ENCODE measurements at places on chromosomes 13 and 19.

DNA sequence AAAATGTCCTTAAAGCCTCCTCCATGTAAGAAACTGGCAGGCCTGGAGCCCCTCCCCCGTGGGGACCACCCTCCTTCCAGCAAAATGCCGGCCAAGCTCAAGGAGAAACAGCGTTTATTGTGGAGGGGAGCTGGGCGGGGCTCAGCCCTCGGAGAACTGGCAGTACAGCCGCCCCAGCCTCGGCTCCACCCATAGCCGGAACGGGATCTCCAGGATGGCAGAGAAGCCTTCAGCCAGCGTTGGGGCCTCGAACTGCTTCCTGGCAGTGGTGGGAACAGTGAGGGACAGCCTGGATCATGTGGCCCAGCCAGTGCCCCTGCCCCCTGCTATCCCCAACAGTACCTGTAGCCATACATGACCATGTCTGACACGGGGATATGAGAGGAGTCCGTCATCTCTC lies 6.3 kb downstream of the PNKP start:
- DNase-seq: no peak

DNA sequence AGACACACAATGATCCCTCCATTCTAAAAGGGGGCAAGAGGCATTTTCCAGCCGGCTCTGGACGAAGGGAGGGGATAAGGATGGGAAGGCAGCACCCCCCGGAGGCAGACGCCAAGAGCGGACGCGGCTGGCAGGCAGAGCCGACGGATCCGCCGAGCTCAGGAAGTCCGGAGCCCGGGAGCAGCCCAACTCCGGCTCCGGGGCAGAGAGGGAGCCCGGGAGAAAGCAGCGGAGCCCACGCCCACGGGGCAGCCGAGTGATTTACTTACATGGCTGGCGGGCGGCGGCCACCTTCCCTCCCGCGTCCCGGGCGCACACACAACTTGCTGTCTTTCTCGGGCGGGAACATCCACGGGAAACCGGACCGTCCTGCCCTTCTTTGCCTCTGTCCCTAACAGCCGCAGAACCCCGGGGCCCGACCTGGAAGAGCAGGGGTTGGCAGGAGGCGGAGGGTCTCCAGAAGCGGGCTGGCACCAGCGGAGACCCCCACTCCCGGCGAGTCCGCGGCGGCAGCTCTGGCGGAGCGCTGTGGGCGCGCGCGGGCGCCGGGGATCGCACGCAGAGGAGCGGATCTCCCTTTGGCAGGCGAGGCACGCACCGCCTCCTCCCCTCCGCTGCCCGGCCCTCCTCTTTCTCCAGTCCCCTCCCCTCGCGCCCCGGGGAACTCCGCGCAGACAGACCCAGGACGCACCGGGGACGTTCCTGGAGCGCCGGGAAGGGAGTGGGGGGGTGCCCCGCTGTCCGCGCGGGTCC lies at the start of gene LHFPL6:
Gene LHFPL6 (minus strand): TSS at position 580 of the 753 bp plus-strand sequence.
- DNase-seq: peak; percentile 28

GRCh38 chr19:33392341-33393285 lies 19.1 kb downstream of the CEBPG start:
- no peak for DNase-seq

- DNase-seq: no peak
Measured at GRCh38 chr13:73520566-73521289, 461.9 kb downstream of the KLF5 start.

- DNase-seq: no peak
Measured at GRCh38 chr13:46964789-46965527, 68.1 kb upstream of the HTR2A start.
